NCI-H2171 treated with DMSO at 0.1 percent for 48 hours (cell line): ENCODE measurements at places on chromosomes 12 and 14.

- no peak for DNase-seq
Observed at GRCh38 chr12:80807640-80808288, 91.1 kb downstream of the MYF5 start.

DNA sequence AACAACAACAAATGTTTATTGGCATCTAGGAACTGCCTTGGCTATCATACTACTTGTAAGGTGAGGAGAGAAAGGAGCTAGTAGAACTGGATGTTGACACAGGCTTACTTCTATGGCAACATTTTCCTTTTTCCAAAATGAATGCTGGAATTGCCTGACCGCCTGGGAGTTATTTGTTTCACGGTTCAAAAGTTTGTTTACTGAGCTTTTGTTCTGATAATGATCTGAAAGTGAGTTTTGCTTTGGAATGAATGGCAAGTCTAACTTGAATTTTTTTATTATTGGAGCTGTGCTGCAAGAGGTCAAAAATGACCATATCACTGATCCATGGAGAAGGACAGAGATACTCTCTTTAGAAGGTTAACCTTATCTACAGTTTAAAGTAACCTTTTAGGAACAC lies 183.5 kb upstream of the CAND1 start:
- no peak for DNase-seq

DNA sequence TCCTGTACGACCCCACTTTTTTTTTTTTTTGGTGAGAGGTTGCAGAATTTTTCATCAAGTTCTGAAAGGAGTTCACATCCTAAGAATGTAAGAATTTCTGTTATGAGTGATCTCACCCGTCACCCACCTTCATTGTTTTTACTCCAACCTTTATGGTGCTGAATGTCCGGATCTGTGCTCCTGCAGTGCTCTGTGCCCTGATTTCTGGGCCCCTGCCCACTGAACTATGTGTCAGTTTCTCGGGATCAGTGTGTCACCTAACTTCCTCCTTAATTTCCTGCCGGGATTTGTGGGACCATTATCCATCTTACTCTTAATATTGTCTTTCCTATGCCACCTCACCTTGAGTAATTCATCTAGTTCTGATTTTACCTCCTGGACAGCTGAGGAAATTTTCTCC lies 11.6 kb downstream of the RASSF8 start:
- DNase-seq: no peak

- DNase-seq: no peak
Observed at GRCh38 chr14:54098536-54098935, 141.9 kb upstream of the BMP4 start.
